Stimulated activated CD8-positive, alpha-beta memory T cell treated with anti-CD3 and anti-CD28 coated beads, Interleukin-4, amount 100 ng/mL, for 1 hour (primary cell): ENCODE measurements at places on chromosomes 4 and X.

DNA sequence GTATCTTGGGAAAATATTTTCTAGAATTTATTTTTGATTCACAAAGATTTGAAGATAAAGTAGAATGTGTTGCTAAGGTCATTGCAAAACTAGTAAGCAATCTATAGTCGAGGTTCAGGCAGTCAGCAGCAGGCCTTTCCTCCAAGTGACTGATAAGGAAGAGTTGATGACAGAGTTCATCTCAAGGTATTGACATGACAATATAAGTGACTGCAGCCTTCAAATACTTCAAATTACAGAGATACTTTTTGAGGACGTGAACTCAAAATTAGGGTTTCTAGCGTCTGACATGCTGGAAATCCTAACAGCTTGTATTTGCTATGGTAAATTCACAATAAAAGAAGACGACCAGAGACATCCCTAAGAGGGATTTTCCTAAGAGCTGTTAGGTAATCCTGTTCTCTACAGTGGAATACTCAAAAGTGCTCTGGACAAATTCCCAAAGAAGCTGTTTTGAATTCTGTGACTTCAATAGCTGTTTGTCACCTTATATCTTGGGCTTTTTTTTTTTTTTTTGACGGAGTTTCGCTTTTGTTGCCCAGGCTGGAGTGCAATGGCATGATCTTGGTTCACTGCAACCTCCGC, 7.4 kb downstream of the ARHGAP10 start:
- no peak for DNase-seq

- DNase-seq, result no peak
Measured at GRCh38 chrX:45622538-45622937, 421.9 kb upstream of the DIPK2B start.

GRCh38 chrX:136171420-136171819, 24.1 kb downstream of the FHL1 start:
- DNase-seq, result no peak

DNA sequence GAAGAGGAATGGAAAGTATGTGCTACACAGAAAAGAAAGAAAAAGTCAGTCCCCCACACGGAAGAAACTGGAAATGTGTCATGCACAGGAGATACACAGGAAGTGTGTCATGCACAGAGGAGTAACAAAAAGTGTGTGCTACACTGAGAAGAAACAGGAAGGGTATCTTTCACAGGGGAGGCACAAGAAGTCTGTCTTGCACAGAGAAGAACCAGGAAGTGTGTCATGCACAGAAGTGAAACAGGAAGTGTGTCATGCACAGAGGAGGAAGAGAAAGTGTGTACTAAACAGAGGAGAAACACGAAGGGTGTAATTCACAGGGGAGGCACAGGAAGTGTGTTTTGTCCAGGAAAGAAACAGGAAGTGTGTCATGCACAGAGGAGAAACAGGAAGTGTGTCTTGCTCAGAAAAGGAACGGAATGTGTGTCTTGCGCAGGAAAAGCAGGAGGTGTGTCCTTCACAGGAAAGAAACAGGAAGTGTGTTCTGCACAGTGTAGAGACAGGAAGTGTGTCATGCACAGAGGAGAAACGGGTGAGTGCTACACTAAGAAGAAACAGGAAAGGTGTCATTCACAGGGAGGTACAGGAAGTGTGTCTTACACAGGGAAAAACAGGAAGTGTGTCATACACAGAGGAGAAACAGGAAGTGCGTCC, 527.2 kb upstream of the PRKX start:
- DNase-seq, result no peak

GRCh38 chr4:13640149-13640940, 12.8 kb upstream of the BOD1L1 start:
- DNase-seq, result no peak

DNA sequence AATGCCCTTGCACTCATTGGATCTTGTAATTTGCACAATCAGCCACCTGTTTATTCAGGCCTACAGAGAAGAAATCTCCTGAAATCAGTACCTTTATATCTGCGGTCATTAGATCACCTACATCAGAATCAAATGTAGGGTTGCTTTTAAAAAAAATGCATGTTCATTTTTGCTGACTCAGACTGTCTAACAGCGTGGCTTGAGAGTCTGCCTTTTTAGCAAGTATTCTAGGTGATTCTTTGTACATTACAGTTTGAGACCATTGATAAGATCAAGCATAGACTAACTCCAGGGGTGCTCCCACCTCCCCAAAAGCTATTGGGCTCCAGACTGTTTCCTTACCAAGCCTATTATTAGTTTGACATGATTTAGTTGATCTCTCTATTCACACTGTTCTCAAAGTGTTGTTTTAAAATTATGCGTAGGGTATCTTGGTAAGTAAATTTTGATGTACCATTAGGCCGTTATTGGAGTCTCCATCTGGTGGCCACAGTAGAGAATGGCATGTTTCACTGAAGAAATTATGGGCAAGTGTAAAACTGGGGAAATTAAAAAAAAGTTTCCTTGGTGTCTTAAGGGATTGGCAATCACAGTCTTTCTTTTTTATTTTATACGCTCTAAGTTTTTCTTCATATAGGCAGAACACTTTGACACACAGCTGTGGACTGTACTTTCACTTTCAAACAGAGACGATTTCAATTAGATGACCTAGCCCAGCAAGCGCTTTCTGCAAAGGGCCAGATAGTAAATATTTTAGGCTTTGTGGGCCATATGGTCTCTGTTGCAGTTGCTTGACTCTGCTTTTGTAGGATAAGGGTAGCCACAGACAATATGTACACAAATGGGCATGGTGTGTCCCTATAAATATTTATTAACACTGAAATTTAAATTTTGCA, 33.7 kb upstream of the MSL3 start:
- no peak for DNase-seq

- DNase-seq, result no peak
Measured at GRCh38 chrX:114581528-114582263, 2.2 kb upstream of the HTR2C start.

DNA sequence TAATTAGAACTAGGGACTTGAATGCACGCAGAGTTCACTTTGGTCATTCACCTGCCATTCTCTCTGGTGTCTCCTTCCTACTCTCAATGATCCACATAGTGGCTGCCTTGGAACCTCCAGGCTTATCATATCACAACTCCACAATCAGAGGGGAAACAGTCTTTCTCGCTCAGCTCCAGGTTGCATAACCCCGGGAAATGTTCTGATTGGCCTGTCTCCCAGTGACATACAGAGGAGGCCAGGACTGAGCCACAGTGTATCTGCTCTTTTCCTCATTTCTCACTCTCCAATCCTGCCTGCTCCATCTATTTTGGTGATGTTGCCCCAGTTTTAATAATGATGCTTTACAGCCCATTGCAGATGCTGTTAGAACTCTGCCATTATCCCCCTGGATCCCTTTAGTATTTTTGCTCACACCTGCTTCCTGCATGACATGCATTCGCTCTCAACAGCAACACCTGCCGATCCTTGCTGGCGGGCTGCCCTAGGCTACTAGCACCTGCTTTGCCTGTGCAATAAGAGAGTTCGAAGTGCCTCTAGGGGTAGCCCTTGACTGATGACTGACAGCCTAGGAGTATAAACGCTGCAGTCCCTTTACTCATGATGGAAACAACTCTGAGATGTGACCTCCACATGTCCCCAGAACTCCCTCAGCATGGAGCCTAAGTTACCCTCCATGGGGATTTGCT, 211.3 kb upstream of the RPS6KA3 start:
- DNase-seq, result no peak

DNA sequence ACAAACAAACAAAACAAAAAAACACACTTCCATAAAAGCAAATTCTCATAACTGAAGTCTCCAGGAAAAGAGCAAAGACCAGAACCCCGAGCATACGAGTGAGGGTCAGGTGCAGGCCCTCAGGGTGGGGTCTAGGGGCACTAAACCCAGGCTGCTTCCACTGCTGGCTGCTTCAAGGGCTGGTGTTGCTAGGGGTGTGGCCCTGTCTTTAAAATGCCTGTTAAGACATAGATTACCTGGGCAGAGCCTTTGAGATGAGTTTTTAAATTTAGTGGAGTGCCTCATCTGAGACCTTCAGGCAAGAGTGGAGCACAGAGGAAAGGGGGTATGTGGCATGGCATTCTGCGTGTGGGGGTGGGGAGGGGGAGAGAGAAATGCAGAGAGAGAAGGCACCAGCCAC, 87.0 kb downstream of the FHDC1 start:
- no peak for DNase-seq

GRCh38 chr4:123528501-123529277, 132.1 kb downstream of the SPRY1 start:
- no peak for DNase-seq

DNA sequence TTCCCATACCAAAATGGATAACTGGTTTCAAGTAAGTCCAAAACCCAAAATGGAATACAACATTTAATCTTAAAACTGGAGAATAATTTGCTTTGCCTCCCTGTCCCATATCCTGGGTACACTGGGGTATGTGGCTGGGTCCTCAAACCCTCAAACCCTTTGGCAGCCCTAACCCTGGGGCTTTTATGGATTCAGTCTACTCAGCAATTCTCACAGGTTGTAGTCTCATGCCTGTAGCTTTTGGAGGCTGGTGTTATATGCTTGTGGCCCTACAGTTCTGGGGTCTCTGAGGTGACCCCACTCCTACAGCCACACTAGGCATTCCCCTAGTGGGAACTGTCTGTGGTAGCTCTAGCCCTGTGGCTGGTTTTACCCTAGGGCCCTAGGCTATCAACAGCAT, 110.5 kb upstream of the NRK start:
- DNase-seq, result no peak

- DNase-seq, result peak; percentile 41
Measured at GRCh38 chrX:49291615-49292337, 11.7 kb upstream of the GAGE10 start.

- DNase-seq, result no peak
Measured at GRCh38 chr4:183195534-183195933, 96.5 kb downstream of the WWC2 start.

GRCh38 chr4:130712038-130712437, 1616.1 kb downstream of the C4orf33 start:
- no peak for DNase-seq

DNA sequence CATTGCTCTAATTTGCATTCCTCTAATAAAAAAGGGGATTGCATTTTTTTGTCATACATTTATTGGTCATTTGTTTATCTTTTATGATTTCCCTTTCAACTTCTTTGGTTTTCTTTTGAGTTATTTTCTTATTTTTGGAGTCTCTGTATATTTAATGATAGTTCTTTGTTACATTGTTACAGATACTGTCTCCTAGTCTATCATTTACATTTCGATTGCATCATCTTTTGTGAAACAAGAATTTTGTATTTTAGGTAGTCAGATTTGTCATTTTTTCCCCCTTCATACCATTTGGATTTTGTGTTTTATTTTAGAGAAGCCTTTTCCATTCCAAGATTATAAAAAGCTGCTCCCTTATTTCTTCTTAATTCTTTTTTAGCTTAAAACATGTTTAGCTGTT, 37.1 kb downstream of the SNX25 start:
- no peak for DNase-seq
